Activated CD8-positive, alpha-beta memory T cell treated with anti-CD3 and anti-CD28 coated beads for 1 hour (primary cell): ENCODE measurements at places on chromosomes 11 and 22.

DNA sequence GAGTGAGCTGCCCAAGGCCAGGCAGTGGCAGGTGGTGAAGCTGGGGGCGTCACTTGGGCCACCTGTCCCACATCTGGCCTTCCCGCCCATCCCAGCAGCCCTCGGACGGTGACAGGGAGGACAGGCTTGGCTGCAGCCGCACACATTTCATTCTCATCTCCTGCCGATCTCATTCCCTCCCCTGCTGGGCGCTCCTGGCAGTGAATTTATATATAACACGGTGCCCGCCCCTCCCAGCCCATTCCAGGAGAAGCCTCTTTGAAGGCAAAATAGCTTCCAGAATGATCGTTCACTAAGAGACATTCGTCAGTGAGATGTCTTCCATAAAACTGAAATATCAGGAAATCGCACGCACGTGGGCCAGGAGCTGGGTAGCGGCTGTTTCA, 861.3 kb downstream of the TBC1D22A start:
- DNase-seq, result no peak

GRCh38 chr11:134579724-134580609, 167.9 kb upstream of the B3GAT1 start:
- no peak for DNase-seq

DNA sequence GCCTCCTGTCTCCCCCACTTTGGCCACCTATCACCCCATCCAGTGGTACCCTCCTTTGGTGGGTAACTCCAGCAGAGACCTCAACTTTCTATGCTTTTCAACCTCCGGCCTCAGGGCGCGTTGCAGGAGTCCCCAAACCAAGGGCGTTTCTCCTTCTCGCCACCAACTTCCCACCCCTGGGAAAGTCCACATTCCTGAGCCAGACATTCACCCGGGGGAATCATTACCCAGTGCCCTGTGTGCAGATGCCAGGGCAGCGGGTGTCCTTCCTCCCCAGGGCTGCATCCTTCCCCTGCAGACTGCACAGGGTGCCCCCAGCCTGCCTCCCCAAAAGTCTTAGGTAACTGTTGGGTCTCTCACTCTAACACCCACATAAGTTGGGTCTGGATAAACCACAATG, 26.4 kb downstream of the MYEOV start:
- no peak for DNase-seq

DNA sequence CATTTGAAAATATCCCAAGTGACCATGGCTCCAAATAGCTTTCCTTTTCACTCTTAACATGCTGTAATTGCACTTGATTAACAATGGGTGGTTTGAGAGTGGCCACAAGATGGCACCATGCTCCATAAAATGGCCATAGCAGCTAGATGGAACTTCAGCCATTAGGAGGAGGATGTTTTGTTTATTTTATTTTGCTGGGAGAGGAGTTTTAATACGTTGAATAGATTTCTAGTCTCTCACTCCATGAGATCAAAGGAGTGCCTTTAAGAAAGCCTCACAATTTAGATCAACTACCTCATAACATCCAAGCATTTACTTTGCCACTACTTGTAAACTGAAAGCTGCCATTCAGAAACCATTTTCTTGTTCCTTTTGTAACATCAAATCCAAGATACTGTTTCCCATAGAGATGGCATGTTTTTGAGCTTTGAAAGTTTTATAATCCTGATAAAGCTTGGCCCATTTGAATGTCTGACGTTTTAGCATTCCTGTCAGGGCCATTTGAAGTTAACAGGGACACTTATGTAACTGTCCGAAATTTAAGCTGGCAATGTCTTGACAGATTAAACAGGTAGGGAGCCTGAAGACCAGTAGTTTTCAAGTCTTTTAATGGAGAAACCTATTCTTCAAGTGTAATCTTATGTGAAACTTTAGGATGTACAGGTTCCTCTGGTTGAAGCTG, 4.7 kb downstream of the FEN1 start:
- DNase-seq, result peak; percentile 36

GRCh38 chr22:29300467-29300806, 6.0 kb upstream of the GAS2L1 start:
- no peak for DNase-seq

DNA sequence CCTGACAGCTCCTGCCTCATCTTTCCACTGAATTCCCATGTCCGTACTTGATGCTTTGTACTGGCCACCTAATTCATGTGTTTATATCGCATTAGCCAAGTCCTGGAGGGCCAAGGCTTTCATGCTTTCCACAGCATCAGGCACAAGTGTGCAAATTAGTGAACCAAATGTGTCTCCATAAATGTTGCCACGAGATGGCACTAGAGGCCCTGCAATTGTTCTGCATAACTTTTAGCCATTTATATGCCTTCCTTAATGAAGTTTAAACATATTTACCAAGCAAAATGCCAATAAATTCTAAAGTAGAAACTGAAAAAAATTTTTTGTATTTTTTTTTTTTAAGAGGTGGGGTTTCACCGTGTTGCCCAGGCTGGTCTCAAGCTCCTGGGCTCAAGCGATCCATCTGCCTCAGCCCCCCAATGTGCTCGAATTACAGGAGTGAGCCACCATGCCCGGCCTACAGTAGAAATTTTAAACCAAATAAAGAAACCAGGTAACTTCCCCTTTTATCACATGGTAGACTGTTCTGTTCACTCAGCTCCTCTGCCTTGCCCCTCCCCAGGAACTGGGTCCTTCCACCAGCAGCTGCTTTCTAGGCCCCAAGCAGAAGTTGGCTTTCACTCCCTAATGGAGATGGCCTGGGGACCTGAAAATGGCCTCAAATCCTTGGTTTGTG, 20.8 kb upstream of the IL18BP start:
- peak; percentile 20 for DNase-seq

- DNase-seq, result no peak
Observed at GRCh38 chr11:63945477-63946163, 6.8 kb downstream of the NAA40 start.

GRCh38 chr22:35517207-35517606, 23.4 kb upstream of the RASD2 start:
- no peak for DNase-seq

- no peak for DNase-seq
Observed at GRCh38 chr22:46027211-46028105, 50.5 kb upstream of the WNT7B start.

- no peak for DNase-seq
Observed at GRCh38 chr11:90363739-90364138, 140.9 kb upstream of the CHORDC1 start.

GRCh38 chr22:36366291-36366708, 21.5 kb downstream of the MYH9 start:
- no peak for DNase-seq

- DNase-seq, result no peak
Observed at GRCh38 chr22:48742556-48743343, 1084.9 kb downstream of the BRD1 start.

DNA sequence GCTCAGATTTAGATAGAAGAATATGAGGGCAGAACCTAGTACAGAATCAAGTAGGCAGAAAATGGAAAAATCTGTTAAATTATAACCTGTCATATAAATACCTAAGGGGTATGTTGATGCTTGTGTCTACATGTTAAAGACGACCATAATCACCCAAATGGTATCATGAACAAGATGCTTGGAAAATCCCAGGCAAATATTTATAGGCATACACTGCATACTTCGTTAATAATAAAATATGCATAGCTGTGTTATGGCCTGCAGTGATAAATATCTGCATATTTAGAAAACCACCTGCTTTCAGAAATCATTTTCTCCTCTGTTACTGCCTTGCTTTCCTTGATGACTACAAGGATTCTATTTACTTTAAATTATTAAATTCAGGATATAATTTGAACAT, 18.9 kb upstream of the DDX10 start:
- no peak for DNase-seq

DNA sequence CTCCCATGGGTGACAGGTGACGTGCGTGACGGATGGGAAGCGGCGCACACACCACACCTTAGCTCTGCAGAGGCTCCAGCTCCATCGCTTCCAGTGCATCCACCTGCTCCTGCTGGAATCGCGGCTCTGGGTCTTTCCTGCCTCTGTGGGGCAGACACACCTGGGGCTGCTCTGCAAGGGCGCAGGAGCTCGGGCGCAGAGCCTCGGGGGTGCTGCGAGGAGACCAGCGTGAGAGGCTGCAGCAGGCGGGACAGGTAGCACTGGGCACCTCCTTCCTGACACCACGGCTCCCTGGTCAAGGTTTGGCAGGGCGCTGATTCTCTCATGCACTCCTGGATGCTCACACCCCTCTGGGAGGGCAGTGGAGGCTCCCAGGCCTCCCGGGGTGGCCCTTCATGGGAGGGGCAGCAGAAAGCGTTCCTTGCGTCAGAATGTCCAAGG, 1494.3 kb downstream of the BRD1 start:
- DNase-seq, result no peak

DNA sequence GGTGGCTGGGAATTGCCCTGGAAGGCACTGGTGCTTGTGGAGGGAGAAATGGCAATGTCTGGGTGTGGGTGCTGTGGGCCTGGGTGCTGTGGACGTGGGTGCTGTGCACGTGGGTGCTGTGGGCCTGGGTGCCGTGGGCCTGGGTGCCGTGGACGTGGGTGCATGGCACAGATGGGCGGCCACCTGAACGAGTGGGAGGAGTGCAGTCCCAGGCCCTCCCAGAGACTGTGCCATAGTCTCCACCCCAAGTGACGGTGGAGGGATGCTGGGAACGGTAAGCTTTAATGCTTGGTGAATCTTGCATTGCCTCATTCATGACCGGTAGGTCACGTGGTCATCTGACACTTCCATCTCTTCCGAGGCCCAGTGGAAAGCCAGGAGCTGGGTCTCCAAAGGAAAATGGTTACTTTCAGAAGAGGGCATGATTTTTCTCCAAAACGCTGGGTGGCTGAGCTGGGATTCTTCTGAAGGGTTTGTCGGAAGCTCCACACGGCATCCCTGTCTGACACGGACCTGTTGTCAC, 28.8 kb upstream of the BRSK2 start:
- DNase-seq, result no peak

GRCh38 chr11:134861490-134862104, 449.6 kb upstream of the B3GAT1 start:
- no peak for DNase-seq

- DNase-seq, result no peak
Observed at GRCh38 chr11:123221096-123221561, 26.1 kb upstream of the CLMP start.

DNA sequence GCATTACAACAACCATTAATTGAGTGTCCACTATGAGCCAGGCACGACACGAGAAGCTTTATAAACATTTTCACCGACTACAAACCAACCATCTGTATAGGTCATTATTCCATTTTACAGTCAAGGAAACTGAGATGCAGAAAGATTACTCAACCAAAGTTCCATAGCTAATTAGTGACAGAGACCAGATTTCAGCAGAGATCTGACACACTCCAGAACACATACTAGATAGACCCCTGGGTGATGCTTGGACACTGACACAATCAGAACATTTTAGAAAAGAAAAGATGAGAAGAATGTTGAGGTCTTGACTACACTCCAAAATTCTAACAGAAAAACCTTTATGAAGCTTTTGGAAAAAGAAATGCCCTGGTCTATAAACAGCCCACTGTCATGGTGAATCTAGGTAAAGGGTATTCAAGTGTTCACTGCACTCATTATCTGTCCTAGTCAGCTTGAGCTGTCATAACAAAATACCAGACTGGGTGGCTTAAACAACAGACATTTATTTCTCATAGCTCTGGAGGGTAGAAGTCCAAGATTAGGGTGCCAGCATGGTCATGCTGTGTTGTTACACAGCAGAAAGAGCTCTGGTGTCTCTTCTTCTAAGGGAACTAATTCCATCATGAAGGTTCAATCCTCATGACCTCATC, 89.0 kb downstream of the RELT start:
- no peak for DNase-seq

DNA sequence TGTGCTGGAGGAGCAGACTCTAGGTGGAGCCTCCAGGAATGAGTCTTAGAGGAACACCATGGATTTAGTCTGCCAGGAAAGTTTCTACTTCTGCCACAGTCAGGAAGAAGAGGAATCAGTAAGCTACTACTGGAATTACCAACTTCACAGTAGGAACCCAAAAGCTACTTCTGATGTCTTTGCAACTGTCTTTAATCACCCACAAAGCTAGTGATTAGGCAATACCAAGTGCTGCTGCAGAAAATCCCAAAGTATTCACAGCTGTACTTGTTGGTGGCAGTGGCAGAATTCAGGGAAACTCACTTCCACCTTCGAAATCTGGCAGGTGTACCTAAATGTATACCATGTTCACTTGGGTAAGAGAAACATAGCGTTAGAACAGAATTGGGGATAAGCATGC, 264.5 kb upstream of the SORL1-AS1 start:
- DNase-seq, result no peak

GRCh38 chr11:71248656-71249055, 3.7 kb downstream of the SHANK2 start:
- DNase-seq, result no peak

DNA sequence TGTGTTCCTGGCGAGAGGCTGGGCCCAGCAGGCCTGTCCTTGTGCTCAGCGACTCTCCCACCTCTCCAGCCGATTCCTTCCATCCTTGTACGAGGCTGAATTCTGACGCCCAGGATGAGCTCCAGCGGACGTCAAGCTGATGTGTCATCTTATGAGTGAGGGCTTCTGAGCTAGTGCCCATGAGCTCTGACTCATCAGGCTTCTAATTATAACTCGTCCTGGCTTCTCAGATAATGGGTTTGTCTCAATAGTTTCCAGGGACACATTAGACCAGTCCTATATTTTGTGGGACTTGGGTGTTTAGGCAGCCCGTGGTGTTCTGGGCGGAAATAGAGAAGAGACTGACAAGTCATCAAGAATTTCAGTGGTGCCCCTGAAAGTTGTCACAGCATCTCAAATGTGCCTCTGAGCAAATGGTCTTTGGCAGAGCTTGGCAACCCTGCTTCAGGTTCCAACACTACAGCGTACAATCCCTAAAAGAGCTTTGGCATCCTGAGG, 108.2 kb upstream of the CD44 start:
- no peak for DNase-seq

DNA sequence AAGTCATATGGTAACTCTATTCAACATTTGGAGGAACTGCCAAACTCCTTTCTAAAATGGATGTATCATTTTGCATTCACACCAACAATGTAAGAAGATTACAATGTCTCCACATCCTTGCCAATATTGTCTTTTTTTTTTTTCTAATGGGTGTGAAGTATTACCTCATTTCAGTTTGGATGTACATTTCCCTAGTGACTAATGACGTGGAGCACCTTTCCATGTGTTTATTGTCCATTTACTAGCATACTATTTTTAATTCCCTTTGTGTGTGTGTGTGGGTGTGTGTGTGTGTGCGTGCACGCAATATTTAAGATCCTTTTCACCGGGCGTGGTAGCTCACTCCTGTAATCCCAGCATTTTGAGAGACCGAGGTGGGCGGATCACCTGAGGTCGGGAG, 62.7 kb downstream of the APOL3 start:
- no peak for DNase-seq

GRCh38 chr11:12019866-12020416, 11.5 kb upstream of the DKK3 start:
- no peak for DNase-seq
